Smooth muscle cell of the pulmonary artery (primary cell): ENCODE measurements at places on chromosomes 12 and 14. TPM values are rescaled to one million over a fixed set of nuclear protein-coding genes. Genes with fewer than 3 reads are reported as not detected.

The NTF3 gene
- total RNA-seq, result 3.1 and 4.4 TPM in 2 replicates

The KITLG gene
- total RNA-seq, result 68.7 and 91.6 TPM in 2 replicates

The RNF212B gene
- not detected in 2 replicates for total RNA-seq

The PAX9 gene
- total RNA-seq, result 0.10 and 0.52 TPM in 2 replicates

The FIGNL2 gene
- under 0.01 and 0.03 TPM in 2 replicates for total RNA-seq

The BCL7A gene
- 6.6 and 7.1 TPM in 2 replicates for total RNA-seq

The FRS2 gene
- 43.1 and 52.5 TPM in 2 replicates for total RNA-seq

The FAM234B gene
- total RNA-seq, result 11.0 and 12.6 TPM in 2 replicates

The FGF23 gene
- total RNA-seq, result not detected in 2 replicates

The LTB4R2 gene
- total RNA-seq, result 3.0 and 4.8 TPM in 2 replicates

The DPPA3 gene
- total RNA-seq, result not detected in 2 replicates

The NFYB gene
- 20.3 and 26.7 TPM in 2 replicates for total RNA-seq

The CACNA1C gene
- total RNA-seq, result 8.9 and 10.0 TPM in 2 replicates

The MORN3 gene
- 0.65 and 0.86 TPM in 2 replicates for total RNA-seq

The SLC5A8 gene
- total RNA-seq, result not detected in 2 replicates

The MYO1H gene
- not detected in 2 replicates for total RNA-seq

The PXN gene
- 27.4 and 38.6 TPM in 2 replicates for total RNA-seq

The ASCL1 gene
- total RNA-seq, result not detected in 2 replicates

The AMHR2 gene
- not detected in 2 replicates for total RNA-seq

The CACNA2D4 gene
- total RNA-seq, result 0.07 and 1.5 TPM in 2 replicates
